ENCODE measurements at places on chromosomes 7 and 10.
A peak's percentile ranks its signal among the peaks of the same experiment; 100 is the strongest.

DNA sequence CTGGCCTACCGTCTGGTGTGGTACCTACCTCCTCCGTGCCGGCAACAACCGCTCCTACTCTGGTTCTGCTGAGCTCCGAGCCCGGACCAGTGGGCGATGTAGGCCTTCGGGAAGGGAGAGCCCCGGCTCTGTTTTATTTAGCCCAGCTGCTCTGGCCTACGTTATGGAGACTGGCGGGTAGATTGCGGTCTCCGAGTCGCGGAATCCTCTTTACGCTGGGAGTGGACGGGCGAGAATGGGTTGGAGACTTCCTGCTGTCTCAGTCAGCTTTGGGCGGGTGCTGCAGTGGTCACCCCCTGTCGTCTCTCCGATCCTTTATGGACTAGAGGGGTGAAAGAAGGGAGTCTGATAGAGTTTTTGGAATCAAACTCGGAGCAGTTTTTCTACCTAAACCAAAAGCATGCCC, 406 bp downstream of the CBLL1 start:
- DNase-seq = no peak

DNA sequence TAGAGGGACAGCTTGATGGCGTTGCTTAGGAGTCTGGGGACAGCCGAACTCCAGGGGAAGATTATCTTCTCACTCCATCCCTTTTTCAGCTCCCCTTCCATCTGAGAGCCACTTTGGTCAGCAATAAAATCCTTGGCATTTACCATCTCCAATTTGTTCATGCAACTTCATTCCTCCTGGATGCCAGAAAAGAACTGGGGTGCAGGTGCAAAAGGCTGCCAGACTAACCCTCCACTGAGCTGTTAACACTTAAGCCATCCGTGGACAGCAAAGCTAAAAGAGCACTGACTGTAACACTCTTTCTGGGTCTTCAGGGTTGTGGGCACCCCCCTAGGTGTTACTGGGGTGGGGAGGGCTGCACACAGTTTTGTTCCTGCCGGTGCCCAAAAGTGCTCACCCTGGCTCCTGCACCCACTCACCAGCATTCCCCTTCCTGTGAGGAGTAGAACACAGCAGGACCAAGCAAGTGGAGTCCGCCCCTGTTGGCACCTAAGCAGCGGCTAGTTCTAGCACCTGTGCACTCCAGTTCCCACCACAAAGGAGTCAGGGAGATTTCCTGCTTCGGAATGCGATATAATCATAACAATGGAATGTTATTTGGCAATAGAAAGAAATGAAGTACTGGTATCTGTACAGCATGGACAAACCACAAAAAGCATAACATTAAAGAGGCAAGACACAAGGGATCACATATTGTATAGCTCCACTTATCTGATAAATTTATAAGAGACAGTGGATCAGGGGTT, 95.1 kb downstream of the NPY start:
- peak; percentile 70 for DNase-seq

- DNase-seq = no peak
These were observed 18.7 kb downstream of the HERPUD2 start for GRCh38 chr7:35676211-35676610.

DNA sequence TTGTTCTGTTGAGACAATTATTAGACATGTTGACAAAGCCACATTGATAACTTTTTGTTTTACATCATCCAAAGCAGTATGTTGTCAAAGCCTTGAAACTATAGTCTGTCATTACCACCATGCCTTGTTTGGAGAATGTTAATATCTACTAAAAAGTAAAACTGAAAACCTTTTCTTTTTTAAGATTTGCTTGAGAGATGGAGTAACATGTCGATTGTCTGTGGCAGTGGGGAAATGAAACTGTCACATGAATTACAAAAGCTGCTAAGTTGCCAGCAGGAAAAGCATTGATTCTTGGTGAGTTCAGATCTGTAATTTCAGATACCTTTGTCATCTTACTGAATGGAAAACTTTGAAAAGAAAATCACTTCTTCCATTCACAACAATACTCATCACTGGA, 69.1 kb downstream of the TFPI2 start:
- DNase-seq = no peak

DNA sequence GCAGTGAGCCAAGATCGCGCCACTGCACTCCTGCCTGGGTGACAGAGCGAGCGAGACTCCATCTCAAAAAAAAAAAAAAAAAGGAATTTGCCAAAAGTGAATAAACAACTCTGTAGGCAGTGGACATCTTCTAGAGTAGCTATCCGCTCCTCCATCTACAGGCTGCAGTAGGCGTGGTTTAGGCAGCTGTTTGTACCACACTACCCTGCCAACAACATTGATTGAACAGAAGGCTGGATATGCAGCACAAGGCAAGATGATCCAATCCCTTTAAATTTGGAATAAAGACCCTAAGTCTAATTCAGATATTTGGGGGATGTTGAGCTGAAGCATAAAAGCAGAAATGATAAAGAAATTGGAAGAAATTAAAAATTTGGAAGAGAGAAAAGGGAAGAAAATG, 141.6 kb downstream of the TES start:
- DNase-seq = no peak

- peak; percentile 56 for DNase-seq
These were observed 145.4 kb downstream of the LRRC4 start for GRCh38 chr7:127885843-127886242.

DNA sequence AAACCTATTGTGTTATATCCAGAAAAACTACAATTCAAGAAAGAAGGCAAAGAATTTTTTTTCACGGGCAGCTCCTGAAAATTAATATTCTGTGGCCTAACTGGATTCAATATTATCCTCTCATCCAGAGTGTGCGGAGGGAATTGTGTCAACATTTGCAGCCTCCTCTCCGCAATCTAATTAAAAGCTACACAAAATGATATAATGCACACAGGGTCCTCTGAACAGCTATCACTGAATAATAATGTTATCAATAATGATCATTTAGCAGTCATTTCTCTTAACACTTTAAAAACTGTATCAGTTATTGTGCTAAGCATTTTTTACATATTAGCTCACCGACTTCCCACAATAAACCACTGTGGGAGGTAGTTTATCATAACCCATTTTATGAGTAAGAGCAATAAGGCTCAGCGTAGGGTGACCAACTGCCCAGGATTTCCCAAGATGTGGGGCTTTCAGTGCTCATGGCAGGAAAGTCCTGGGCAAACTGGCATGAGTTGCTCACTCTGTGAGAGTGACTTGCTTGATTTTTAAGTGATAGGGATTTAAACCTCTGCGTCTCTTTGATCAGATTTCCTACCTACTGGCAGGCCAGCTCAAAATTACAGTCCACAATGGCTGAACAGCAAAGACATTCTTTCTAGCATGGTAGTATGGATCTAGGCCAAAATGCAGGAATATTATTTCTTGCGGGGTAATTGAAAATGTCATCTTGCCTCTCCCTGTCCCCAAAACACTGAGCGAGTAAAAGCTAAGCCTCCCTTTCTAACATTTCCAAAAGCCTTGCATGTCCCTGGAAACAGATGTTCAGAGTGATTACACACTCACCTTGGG, 65.7 kb downstream of the AOAH start:
- DNase-seq = peak; percentile 60

DNA sequence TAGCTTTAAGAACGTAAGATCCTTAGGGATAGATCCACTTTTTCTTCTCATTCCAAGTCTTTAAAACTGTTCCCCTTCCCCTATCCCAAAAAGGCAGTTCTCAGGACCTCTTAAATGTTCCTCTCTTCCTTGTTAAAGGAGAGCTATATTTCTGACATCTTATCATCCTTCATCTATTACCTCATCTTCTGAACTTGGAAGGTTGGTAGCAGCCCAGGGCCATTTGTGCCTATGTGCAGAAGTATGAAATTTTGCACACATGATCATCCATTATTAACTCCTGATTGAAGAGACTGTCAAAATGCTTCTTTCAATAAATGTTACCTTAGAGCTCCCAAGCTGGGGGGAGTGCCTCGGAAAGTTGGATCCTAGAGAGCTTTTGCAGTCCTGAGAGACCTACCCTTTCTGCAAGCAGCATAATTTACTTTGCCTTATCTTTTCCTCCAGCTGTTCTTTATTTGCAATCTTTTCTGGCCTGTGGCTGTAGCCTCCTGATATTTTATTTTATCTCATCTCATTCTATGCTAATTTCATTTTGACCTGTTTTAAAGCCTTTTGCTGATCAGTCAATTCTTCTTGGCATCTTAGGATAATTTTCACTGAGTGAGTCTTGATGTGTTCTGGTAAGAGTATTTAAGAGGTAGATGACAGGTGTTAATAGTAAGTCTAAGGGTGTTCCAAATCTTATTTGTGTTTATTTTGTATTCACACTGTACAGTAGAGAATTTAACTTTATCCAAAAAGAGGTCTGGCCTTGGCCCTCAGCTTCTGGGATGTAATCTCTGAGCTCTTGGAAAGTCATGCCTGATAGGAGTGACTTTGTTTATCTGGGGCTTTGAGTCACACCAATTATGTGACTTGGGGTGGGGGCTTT, 135.0 kb upstream of the PDLIM1 start:
- DNase-seq = no peak

DNA sequence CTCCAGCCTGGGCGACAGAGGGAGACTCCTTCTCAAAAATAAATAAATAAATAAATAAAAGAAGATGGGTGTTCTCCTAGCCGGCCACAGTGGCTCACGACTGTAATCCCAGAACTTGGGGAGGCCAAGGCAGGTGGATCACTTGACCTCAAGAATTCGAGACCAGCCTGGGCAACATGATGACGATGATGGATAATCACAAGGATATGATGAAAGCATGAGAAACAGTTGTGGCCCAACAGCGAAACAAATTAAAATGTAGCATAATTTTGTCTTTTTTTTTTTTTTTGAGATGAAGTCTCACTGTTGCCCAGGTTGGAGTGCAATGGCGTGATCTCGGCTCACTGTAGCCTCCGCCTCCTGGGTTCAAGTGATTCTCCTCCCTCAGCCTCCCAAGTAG, 12.9 kb downstream of the ZNF786 start:
- no peak for DNase-seq

- no peak for DNase-seq
These were observed 167.4 kb upstream of the AHR start for GRCh38 chr7:17131060-17131345.

DNA sequence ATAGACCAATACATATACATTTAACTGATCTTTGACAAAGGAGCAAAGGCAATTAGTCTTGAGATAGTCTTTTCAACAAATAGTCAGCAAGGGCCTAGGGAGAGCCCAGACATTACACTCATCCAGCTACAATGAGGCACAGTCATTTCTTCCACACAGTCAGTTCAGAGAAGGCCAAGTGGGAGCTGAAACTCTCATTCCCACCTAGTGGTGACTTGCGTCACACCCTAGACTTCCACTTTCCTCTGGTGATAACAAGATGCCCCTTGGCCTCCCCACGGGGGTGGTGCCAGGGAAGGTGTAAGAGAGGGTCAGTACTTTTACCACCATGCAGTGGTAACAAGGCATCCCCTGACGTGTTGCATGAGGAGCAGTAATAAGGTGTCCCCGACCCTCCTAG, 8.0 kb downstream of the FRMPD2 start:
- no peak for DNase-seq

GRCh38 chr10:91007655-91008054, 86.8 kb upstream of the ANKRD1 start:
- DNase-seq = no peak
